ENCODE measurements at places on chromosomes 1 and 21.

- DNase-seq = no peak
These were observed 70.8 kb downstream of the TMEM200B start for GRCh38 chr1:29052941-29053340.

DNA sequence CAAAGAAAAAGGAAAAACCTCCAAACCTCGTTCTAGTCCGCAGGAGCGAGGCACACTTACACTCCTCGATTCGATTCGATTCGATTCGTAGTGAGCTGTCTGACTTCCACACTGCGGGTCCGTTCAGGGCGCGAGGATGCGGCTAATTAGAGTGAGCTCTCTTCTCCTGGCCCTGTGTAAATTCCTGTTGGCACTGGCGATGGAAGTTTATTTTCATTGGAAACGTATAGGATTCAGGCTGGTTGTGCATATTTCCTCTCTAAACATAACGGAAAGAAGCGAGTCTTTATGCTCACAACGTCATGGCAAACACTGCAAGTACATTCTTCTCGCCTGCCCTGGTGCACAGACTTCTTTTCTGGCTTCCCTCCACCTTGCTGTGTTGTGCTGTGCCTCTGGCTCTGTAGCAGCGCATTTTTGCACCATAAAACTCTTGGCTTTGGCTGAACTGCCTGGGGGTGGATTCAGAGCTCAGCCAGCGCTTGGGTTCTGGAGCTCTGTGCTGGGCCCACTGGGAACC lies 2.7 kb downstream of the HUNK start:
- DNase-seq = peak; percentile 59

GRCh38 chr21:26112127-26112742 lies 58.3 kb downstream of the APP start:
- DNase-seq = no peak

- no peak for DNase-seq
These were observed 53.6 kb upstream of the AJAP1 start for GRCh38 chr1:4600615-4601460.

DNA sequence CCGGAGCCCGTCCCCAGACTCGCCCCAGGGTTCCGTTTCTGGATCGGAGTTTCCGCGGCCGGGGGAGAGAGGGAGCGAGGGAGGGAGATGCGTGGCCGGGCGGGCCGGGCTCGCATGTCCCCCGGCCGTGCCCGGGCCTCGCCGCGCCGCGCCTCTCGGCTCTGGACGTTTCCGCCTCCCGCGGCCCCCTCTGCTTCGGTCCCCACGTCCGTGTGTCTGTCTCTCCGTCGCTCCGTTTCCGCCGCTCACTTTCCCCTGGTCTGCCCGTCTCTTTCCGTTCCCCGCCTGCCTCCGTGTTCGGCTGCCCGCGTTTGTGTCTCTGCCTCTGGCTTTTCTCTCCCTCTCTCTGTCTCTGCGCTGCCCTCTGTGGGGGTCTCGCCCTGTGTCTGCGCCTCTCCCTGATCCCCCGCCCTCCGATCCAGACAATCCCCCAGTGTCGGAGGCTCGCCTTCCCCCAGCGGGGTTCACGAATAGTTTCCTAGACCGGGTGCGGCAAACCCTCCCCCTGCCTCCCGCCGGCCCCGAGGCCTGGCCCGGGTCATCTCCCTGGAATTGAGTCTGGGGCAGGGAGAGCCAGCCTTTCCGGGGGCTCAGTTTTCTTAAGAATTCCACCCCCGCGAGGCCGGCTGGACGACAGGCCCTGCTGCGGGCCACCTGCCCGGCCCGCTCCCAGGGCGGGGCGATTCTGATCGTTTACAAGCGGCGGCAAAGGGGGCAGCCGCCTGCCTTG lies 735 bp downstream of the NBL1 start:
- DNase-seq = peak; percentile 33

GRCh38 chr1:225998560-225999226 lies 450 bp downstream of the SDE2 start:
- peak; percentile 35 for DNase-seq

DNA sequence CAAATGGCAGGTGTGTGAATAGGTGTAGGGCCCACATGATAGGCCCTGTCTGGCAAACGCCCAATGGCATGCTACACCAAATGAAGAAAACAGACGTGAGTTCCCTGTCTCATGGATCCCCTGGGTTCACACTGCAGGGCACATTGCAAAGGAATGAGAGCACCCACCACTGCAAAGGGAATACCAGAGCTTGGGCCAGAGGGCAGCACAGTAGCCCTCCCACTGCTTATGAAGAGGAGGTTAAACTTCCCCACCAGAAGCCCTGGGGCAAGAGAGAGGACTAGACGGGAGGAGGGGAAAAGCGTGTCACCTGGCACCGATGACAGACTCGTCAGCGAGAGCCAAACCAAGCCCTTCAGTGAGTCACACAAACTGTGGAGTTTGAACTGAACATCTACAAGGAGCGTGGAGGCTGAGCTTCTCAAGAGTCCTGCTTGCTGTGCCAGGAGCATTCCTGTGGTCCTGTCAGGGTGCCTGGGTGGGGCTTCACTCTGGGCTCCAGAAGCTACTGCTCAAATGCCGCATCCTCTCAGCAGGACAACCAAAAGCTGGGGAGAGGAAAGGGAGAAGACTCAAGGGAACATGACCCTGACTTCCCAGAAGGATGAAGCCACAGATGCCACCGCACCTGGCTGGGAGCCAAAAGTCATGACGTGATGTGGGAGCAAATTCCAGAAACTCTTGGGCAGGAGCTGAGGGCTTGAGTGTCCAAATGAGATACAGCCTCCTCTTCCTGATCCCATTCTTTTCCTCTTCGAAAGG lies 61.1 kb downstream of the TOMM20 start:
- peak; percentile 100 for DNase-seq

GRCh38 chr1:110857964-110858948 lies 14.7 kb upstream of the CD53 start:
- no peak for DNase-seq

DNA sequence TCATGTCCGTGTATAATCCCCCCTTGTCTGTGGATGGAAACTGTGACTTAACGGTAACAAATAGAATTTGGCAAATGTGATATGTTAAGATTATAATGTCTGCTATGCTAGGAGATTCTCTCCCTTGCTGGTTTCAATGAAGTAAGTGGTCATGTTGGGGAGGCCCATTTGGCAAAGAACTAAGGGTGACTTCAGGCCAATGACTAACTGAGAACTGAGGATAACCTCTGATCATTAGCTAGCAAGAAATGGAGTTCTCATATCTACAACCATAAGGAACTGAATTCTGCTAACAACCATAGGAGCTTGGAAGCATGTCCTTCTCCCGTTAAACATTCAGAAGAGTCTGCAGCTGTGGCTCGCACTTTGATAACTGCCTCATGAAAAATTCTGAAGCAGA lies 2.3 kb downstream of the IFI44L start:
- no peak for DNase-seq

DNA sequence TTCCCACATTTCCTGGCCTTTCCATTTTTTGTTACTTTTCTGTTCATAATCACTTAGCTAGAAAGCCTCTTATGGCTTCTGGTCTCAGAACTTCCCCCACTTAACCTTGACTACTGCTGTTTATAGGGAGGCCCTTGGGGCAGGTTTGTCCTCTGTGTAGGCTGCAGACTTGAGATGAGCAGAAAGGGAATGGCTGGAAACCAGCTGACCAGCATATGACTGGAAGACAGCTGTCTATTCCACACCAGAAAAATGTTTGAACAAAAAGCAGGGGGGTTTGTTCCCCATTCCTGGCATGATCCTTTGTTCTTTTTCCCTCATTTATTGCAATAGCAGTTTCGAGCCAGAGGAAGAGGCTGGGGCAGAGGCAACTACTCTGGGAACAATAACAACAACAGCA lies 4.9 kb upstream of the SH3D21 start:
- no peak for DNase-seq

- DNase-seq = no peak
These were observed 13.6 kb downstream of the MTR start for GRCh38 chr1:236808564-236809130.

DNA sequence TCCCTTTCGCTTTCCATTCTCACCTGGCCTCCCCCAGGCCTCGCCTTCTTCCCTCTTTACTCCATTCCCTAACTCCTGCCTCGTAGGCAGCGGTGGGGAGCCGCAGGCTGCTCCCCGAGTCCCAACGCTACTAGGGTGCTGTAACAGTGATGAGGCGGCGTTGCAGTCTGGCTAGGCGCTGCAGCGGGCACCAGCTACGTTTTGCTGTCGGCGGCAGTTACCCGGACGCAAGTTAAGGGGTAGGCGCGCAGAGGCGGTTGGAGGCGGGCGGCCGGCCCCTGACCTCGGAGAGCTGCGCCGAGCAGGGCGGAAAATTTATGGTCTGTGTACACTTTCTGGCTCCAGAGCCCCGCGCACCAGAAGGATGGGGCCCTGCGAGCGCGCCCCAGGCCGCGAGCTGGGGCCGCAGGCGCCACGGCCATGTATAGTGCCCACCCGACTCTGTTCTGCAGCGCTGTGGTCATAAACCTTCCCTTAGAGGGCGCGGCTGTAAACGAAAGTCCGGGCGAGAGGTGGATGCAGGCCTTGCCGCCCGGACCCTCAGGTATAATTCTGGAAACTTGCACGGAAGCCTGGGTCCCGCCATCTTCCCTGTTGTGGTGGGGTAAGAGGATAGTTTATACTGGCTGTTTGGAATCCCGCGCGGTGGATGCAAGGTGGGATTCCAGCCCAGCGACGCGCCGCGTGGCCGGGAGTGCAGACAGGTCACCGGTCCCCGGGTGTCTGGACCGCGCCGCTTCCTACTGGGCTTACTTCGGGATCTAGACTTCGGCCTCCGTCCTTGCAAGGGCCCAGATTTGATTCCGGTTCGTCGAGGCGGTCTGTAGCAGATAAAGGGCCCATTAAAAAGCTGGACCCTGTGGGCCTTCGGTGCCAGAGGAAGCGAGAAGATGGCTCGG lies 15.0 kb downstream of the HLX start:
- DNase-seq = no peak

DNA sequence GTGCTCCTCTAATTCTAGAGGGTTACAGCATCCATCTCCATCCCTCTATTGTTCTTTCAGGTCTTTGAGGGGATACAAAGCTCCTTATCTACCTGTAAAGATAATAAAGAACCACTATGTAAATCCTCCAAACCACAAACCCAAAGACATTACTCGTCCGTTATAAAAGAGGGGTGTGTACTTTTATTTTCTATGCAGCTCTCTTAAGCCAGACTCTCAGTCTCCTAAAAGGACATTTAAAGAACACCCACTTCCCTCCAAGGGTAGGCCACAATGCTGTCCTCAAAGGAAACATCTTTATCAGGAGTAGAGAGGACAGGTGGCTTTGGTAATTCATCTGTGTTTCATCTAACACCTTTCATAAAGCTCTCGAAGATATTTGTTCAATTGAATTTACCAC lies 67.9 kb upstream of the DYNLT5 start:
- no peak for DNase-seq

- peak; percentile 98 for DNase-seq
These were observed 16.0 kb upstream of the PIGV start for GRCh38 chr1:26771643-26772321.

DNA sequence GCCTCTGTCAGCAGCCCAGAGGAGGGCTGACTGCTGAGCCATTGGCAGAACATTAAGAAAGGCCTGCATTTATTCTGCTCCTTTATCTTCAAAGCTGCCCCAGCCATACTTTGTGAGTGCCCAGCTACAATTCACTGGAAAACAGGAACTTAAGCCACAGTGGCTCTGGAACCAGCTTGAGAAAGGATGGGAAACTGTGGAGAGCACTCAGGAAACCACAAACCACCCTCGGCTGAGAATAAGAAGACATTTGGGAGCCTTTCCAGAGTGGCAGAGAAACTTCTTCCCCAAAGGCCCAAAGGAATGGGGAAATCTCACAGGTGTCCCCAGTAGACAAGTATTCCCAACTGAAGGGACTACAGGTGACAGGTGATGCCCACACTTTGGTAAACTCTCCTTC lies 1.8 kb downstream of the LAMB3 start:
- DNase-seq = peak; percentile 25

GRCh38 chr1:199182186-199182843 lies 543.5 kb downstream of the PTPRC start:
- DNase-seq = no peak

- DNase-seq = no peak
These were observed 161.7 kb downstream of the PLPP3 start for GRCh38 chr1:56417646-56418045.

Data from fibroblast of skin of right biceps (primary cell).